ENCODE measurements at places on chromosomes 7 and 10.

GRCh38 chr7:137878333-137878961, 31.7 kb upstream of the DGKI start:
- DNase-seq = no peak

GRCh38 chr7:54955296-54955695, 63.5 kb upstream of the EGFR start:
- peak; percentile 25 for DNase-seq

GRCh38 chr7:36894190-36894589, 169.9 kb upstream of the AOAH start:
- DNase-seq = no peak

DNA sequence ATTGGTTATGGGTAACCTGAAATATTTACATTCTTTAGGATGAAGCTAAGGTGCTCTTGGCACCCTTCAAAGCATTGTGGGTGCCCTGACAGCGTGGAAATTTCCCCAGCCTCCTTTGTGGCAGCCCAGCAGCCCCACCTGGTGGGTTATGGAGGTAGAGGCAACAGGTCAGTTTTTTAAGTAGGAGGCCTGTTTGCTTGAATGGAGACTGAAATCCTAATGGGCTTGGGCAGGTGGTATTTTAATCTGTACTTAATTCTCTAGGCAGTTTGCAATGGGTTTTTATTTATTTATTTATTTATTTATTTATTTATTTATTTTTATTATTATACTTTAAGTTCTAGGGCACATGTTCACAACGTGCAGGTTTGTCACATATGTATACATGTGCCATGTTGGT, 139.4 kb downstream of the EPC1 start:
- no peak for DNase-seq

DNA sequence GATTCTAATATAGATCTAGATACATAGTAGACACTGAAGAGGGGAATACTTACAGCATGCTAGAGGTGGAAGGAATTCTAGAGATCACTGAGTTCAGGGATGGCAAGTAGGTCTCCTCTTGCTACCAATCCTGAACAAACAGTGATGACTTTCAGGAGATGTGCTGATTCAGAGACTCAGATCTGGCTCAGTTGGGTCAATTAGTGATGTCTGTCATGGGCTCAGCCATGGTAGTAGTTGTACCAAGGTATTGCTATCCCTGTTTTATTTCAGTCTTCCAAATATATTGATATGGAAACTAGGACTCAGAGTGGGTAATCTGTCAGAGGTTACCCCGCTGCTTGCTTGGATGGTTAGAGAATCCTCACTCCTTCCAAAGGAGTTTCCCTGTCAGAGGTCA, 38.5 kb downstream of the UNC5B start:
- DNase-seq = peak; percentile 62

DNA sequence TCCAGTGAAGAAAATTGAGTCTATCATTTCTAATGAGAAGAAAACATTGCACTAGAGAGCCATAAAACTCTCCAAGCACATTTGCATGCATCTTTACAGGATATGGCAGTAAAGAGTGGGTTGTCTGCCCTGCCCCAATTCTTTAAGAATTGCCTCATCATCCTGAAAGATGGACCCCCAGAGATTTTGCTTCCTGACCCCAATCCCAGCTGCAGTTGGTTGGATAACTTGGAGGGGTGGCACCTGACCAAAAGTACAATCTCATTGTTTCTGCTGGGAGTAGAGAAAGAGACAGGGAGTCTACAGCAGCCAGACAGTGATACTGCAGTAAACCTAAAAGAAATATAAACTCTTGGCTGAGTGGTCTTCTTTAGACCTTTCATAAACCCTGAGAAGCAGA, 49.1 kb upstream of the ADCY1 start:
- DNase-seq = no peak

- no peak for DNase-seq
Observed at GRCh38 chr7:148931470-148931869, 47.4 kb upstream of the EZH2 start.

- peak; percentile 90 for DNase-seq
Observed at GRCh38 chr10:49534670-49535381, 4.1 kb downstream of the ERCC6 start.

- no peak for DNase-seq
Observed at GRCh38 chr7:100351657-100352058, 6.3 kb upstream of the PILRB start.

GRCh38 chr10:102408728-102409603, 9.6 kb downstream of the PSD start:
- peak; percentile 94 for DNase-seq

DNA sequence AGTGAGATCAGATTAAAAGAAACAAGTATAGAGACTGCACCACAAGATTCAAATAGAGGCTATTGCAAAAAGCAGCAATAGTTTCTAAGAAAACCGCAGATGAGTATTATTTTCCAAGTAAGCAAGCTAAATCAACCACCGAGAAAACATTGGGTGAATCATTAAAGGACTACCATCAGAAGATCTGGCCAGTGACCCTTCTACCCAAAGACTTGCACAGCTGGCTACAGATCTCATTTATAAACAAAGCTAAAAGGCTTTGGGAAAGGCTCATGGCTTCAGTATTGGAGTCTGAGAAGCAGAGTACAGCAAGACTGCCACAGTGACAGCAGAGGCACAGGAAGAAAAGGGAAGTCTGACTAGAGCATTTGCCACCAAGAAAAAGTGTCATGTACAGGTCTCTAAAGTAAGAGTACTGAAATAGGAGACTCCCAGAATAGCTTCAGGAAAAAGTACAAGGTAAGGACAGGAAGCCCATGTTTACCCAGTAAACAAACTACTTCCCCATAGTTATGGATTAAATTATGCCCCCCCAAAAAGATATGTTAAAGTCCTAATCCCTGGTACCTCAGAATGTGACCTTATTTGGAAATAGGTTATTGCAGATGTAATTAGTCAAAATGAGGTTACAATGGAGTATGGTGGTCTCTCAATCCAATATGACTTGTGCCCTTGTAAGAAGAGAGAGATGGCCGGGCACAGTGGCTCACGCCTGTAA, 19.0 kb downstream of the STEAP1 start:
- DNase-seq = peak; percentile 73

DNA sequence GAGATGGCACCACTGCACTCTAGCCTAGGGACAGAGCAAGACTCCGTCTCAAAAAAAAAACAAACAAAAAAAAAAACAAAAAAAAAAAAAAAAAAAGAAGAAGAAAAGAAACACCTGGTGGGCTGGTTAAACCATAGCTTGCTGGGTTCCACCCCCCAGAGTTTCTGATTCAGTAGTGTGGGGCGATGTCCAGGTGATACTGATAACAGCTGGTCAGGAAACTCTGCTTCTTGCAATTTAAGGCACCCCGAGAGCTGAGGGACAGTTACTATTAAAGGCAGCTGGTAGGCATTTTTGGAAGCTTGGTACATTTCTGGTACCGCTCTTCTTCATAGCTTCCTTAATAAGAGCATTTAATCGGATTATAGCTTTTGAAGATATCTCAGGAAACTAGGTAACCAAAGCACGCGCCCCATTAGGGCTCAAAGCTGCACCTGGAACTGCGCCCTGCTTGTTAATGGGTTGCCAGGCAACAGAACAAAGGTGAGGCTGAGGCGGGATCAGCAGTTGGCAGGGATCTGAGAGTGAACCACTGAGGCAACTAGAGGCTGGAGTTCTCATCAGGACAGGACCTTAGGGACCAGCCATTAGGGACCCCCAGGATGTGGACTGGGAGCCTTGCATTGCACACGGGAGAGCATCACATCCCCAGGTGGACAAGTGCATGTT, 6.5 kb upstream of the SDK1 start:
- DNase-seq = no peak

- no peak for DNase-seq
Observed at GRCh38 chr7:35003679-35004303, 33.5 kb downstream of the DPY19L1 start.

GRCh38 chr7:67251986-67252558, 255.4 kb downstream of the TYW1 start:
- DNase-seq = no peak

DNA sequence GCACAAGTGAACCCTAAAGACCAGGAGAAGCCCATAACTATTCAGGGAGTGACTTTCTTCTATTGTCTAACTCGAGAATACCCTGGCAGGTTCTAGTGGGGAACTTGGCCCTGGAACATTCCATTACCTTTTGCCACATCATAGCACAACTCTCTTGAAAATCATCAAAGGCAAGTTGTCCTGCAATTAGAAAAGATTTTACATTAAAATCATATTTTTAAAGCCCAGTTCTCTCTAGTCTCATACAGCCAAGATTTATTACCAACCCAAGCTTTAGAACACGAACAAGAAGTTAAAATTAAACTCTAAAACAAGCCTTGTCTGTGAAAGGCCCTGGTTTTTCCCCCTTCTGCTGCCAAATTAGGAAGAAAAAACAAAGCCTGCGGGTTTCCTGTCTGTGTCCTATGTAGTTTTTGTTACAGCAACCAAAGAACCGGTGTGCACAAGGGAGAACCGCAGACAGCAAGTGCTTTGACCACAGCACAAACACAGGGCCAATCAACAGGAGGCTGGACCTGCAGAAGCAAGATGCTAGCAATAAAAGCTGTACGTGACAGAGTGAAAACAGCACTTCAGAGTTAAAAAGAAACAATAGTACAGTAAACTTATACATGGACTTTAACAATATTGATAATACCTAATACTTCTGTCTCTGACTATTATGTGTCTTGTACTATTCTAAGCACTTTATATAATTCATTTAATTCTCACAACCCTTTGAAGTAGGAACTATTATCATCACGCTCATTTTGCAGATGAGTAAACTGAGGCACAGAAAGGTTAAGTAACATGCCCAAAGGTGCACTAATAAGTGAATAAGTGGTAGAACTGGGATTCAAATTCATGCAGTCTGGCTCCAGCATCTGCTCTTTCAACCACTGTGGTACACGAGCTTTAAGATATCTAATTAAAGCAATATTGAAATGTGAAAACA, 65.8 kb downstream of the STK17A start:
- no peak for DNase-seq

DNA sequence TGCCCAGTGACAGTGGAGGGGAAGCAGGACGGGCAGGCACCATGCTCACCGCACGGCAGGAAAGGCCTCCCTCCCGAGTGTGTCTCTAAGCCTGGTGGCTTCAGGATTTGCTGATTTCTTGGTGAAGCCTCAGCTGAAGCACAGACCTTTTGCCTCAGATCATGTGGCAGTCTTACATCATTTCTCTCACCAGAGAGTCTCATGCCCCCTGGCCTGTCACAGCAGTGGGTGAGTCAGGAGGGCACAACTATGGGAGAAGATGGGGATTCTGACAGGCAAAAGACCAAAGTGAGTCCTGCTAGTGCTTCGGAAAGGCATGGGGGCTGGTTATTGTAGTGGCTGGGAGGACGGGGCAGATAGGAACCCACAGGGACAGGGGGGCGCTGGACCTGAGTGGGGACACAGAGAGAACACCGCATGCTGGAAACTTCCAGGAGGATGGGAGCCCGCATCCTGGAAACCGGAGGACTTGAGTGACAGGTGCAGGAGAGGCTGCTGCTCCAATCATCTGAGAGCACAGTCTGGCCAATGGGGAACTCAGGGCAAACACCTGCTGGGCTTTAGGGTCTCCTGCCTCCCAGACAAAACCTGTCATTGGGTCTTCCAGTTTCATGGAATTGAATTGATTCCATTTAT, 166.8 kb downstream of the ADARB2 start:
- no peak for DNase-seq

GRCh38 chr7:5484921-5485320, 61.3 kb upstream of the TNRC18 start:
- no peak for DNase-seq

GRCh38 chr7:131624536-131624935, 68.1 kb upstream of the PODXL start:
- no peak for DNase-seq

DNA sequence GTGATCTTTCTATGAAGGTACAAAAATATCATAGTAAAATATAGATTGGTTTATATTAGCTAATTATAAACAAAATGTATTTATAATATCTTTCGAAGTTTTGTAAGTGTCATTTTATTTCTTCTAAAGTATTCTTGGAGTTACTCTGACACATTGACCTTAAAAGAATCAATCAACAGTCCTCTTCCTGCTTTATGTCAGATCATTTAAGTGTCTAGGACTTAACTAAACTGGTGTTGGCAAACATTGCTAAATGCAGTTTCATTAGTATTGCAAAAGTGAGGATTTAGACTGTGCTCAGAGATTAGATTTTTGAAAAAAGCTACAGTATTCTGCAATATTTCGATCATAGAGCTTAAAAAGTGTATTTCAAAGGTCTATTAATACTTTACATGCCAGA, 10.3 kb downstream of the GLCCI1 start:
- no peak for DNase-seq

DNA sequence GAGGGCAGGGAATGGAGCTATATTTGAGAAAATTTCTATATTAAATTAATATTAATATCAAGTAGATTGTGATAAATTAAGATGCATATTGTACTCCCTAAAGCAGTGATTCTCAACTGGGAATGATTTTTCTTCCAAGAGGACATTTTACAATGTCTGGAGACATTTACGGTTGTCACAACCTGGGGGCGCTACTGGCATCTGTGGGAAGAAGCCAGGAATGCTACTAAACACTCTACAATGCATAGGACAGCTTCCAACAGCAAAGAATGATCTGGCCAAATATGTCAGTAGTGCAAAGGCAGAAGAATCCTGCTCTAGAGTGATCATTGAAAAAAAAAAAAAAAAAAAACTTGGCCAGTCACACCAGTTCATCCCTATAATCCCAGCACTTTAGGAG, 100.0 kb downstream of the LSM5 start:
- no peak for DNase-seq

DNA sequence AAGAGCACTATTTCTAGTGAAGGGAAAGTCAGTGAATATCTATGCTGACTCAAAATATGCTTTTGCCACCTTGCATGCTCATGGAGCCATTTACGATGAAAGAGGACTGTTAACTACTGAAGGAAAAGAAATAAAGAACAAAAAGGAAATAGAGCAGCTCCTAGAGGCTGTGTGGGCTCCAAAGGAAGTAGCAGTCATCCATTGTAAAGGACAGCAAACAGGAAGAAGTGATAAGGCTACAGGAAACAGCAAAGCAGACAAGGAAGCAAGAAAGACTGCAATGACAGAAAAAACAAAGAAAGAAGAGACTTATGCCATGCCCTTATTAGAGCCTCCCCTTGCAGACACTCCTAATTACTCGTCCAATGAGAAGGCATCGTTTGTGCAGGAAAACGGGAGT, 12.0 kb upstream of the ZNF33B start:
- no peak for DNase-seq

All from osteoblast (primary cell).